ENCODE measurements at places on chromosomes 16 and 17.

DNA sequence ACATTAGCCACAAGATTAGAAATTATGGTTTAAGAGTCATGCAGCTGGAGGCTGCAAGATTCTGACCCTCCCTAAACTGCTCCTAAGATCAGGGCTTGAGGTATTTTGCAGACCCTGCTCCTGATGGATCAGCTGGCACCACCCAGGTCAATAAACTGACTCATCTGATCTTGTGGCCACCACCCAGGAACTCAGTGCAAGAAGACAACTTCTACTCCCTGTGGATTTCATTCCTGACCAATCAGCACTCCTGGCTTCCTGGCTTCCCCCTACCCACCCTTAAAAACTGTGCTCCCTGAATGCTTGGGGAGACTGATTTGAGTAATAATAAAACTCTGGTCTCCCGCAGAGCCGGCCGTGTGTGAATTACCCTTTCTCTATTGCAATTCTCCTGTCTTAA is 25.0 kb upstream of the MILR1 start:
- no peak for DNase-seq

DNA sequence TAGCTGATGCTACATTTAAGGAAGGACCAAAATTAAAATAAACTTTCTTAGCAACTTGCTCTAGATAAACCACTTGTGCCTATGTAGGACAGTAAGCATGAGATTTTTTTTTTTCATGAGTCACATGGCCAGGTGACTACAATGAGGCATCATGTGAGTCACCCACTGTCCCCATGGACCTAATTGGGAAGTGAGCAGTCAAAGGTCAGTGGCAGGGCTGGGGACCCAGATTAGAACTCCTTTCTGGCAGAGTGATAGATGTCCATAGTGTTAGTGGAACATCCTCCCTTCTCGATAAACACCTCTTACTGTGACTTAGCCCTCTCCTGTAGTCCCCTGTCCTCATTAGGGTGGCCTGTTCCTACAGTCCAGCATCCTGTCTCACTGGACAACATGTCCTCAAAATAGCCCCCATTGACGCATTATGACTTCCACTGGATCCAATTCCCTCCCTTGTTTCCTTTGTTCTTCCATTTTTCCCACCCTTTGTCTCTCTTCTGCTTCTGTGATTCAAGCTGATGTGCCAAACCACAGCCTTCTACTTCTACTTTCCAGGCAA is 12.4 kb downstream of the ITGB3 start:
- peak; percentile 13 for DNase-seq

- DNase-seq, result no peak
Observed at GRCh38 chr17:28204751-28205150, 114.2 kb upstream of the TMEM97 start.

DNA sequence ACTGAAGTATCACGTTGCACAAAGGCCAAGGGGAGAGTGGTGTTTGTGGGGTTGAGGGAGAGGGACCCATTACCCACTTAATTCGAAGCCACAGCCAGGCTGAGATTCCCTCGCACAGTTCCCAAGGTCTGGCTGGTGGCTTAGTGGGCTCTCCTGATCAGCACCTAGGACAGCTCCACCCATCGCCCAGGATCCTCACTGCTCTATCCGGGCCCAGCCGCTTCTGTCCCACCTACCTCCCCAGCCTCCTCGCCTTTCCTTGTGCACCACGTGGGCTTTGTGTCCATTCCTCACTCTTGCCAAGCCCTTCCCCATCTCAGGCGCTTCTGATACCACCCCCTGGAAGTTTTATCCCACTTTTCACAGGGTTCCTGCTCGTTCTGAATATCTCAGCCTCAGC is 163.5 kb downstream of the CCT6B start:
- DNase-seq, result no peak

DNA sequence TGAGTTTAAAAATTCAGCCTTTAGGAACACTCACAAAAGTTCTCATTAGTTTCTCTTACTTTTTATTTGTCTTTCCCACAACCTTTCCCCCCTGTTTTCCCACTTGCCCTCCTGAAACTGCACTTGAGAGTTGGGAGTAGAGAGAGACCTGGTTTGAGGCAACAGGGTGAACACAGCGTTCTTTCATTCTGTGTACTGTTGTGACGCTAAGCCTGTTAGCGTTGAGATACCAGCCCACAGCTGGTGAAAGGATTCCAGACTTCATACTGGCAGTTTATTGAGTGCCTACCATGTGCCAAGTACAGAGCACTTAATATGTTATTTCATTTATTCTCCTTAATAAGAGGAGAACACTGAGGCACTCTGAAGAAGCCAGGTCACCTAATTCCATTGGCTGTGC is 10.3 kb downstream of the TNRC6C start:
- no peak for DNase-seq

GRCh38 chr16:25614716-25615265 is 77.0 kb upstream of the HS3ST4 start:
- no peak for DNase-seq

GRCh38 chr17:55237841-55238178 is 26.9 kb upstream of the HLF start:
- DNase-seq, result no peak

DNA sequence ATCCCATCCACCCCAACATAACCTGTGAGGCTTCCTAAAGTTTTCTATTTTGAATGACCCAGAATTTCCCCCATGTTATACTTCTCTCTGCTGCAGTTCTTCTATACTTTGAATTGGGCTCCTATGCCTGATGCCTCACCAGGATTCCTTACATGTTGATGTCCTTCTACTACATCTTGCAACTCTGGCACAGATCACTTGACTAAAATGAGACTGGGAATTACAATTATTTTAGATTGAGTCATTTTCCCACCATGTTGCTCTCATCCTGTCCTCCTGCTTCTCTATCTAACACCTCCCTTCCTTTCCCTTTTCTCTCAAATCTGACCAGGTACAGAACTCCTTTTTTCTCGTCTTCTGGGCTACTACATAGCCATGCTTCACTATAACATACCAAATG is 314.0 kb upstream of the KCNJ16 start:
- DNase-seq, result no peak

DNA sequence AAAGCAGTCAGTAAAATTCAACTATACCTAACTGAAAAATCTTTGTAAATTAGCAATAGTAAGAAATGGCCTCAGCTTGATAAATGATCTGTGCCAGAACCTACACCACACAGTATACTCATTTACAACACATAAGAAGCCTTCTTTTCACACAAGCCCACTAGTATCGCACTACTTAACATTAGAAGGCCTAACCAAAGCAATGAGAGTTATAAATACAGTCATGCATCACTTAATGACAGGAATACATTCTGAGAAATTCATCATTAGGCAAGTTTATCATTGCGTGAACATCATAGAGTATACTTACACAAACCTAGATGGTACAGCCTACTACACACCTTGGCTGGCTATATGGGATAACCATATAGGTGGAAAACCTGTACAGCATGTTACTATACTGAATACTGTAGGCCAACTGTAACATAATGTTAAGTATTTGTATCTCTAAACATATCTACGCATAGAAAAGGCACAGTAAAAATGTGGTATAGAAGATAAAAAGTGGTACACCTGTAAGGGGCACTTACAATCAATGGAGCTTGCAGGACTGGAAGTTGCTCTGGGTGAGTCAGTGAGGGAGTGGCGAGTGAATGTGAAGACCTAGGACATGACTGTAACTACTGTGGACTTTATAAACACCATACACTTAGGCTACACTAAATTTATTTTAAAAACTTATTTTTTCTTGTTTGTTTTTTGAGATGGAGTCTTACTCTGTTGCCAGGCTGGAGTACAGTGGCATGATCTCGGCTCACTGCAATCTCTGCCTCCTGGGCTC is 126.5 kb upstream of the CORO6 start:
- no peak for DNase-seq

DNA sequence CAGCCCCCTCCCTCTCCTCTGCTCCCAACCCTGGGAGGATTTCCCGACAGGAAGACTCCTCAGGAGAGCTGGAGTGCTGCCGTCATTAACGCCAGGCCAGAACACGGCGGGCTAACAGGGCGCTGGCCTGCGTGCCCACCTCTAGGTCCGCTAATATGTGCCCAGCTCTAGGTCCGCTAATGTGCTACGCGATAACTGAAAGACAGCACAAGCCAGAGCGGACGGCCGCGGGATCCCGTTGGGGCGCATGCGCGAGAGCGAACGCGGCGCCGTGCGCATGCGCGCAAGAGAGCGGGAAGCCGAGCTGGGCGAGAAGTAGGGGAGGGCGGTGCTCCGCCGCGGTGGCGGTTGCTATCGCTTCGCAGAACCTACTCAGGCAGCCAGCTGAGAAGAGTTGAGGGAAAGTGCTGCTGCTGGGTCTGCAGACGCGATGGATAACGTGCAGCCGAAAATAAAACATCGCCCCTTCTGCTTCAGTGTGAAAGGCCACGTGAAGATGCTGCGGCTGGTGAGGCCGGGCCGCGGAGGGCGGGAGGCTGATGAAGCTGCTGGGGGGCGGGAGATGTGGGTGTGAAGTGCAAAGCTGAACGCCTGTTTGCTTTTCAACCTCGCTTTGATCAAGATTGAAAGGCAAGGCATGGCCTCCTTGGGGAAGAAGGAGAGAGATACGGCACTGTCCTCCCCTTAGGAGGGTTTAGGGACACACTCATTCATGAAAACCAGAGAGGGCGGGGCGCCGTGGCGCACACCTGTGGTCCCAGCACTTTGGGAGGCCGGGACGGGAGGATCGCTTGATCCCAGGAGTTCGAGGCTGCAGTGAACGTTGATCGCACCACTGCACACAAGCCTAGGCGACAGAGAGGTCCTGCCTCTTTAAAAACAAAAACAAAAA is at the start of gene CKLF:
Gene CKLF, plus strand, starts transcription at position 291 of the 892 bp plus-strand sequence. Its CDS starts 140 bp downstream, at position 431.
- DNase-seq, result no peak

DNA sequence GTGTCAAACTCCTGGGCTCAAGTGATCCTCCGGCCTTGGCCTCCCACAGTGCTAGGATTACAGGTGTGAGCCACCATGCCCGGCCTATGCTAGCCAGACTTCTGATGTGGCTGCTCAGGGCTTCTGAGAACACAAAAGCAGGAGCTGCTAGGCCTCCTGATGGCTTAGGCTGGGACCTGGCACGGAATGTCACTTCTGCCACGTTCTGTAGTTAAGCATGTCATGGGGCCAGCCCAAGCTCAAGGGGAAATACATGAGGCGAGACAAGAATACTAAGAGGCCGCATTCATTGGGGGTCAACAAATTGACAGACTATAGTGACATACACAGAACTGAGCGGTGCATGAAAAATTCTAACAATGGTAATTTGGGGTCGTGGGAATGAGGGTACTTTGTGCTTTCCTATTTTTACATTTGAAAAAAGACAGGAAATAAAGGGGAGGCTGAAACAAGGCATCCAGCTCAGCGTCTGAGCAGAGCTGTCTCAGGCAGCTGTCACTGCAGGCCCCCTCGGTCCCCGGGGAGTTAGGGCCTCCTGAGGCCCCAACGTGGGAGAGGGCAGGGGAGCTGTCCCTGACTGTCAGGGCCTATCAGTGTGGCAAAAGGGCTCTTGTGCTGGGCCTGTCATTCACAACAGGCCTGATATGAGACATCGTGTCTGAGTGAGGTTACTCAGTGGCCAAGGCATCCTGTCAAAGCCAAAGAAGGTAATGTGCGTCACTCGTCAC is 26.4 kb downstream of the CFAP20 start:
- DNase-seq, result no peak
